ENCODE measurements at places on chromosomes 3 and 15.

GRCh38 chr3:49803465-49804140 lies 542 bp downstream of the INKA1 start:
- peaks cover 9% of the 10 kb centered on the region for H3K36me3 ChIP-seq
- DNase-seq, result peak; percentile 35
- H3K27me3 ChIP-seq, result peaks cover 16% of the 10 kb centered on the region
- no peak overlapping the region for H3K27ac ChIP-seq
- H3K4me3 ChIP-seq, result peak overlapping the region; percentile 83
- H3K4me1 ChIP-seq, result peaks cover 39% of the 10 kb centered on the region

- H3K4me1 ChIP-seq, result no peaks in the 10 kb centered on the region
- H3K4me3 ChIP-seq, result no peak overlapping the region
- no peak for DNase-seq
- no peaks in the 10 kb centered on the region for H3K27me3 ChIP-seq
- peaks cover 37% of the 10 kb centered on the region for H3K36me3 ChIP-seq
Measured at GRCh38 chr3:108189440-108189839, 32.8 kb downstream of the IFT57 start.

DNA sequence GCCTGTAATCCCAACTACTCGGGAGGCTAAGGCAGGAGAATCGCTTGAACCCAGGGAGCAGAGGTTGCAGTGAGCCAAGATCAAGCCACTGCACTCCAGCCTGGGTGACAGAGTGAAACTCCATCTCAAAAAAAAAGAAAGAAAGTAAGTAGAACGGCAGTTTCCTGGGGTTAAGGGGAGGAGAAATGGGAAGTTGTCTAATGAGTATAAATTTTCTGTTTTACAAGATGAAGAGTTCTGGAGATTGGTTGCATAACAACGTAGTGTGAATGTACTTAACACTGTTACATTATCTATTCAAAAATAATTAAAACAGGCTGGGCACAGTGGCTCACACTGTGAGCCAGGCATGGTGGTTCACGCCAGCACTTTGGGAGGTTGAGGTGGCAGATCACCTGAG lies 45.4 kb downstream of the GRK7 start:
- no peaks in the 10 kb centered on the region for H3K36me3 ChIP-seq
- no peaks in the 10 kb centered on the region for H3K4me1 ChIP-seq
- H3K27ac ChIP-seq, result no peak overlapping the region
- H3K27me3 ChIP-seq, result peaks cover 2% of the 10 kb centered on the region

- DNase-seq, result no peak
- no peak within 1 kb of the TSS for H3K4me3 ChIP-seq
- no peaks in the 10 kb centered on the region for H3K4me1 ChIP-seq
Measured at GRCh38 chr3:50204804-50205412, at the start of gene SLC38A3. SLC38A3 (plus strand) TSS chr3:50205271; CDS start chr3:50214200, 8,929 bp downstream.
